NCI-H2107 (cell line): ENCODE measurements at places on chromosomes 7 and 10.

- DNase-seq: no peak
These were observed 17.7 kb downstream of the ACSM6 start for GRCh38 chr10:95211606-95212279.

DNA sequence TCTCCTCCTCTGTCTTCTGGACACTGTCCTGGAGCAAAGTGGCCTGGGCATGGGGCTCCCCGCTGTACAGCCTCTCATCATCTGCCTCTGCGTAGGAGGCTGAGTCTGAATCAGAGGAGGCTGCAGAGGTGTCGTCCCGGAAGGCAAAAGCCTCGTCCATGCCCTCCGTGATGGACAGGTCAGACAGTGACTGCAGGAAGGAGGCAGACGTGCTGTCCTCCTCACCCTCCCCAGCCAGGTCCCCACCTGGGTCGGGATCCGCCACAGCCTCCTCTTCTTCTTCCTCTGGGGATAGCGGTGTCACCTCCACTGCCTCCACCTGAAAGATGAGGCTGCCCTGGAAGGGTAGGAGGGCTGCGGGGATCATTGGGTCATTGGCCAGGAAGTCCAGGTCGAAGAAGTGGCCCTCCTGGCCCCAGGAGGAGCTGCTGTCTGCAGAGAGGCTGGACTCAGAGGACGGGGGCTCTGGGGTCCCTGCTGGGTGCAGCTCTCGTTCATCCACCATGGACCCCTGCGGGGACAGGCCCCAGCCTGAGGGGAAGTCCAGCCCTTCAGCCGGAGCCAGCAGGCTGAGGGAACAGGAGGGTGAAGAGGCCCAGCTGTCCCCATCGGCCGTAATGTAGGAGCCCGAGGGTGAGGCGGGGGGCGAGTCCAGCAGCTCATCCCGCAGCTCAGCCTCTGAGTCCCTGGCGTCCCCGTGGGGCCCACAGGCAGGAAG lies 3.7 kb downstream of the NACAD start:
- no peak for DNase-seq

DNA sequence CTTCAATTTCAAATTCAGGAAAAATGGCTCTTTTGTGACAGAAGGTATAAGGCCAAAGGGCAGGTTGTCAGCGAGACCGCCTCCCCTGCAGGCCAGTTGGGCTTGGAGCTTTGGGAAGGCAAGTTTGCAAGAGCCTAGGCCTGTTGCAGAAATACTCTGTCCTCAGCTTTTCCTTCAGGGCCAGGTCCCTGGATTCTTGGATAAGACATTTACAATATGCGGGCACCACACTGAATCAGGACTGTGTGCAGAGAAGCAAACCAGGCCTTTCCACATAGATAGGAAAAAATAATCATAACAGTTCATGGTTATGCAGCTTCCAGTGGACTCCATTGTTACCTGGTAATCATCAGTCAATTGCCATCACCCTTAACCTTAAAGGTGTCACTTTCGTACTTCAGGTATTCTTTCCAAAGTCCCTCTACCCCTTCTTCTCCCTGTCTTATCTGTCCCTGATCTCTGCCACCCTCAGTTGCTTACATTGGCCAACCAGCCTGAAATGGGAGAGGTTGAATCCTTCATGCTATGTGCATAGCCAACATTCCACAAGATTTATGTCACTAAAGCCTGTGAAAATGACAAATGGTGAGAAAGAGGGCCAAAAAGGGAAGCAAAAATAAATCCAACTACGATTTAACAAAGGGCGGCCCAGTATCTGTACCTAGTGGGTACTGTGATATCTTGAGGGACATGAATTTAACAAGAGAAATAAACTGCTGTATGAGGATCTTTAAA lies 304.5 kb upstream of the NFE2L3 start:
- no peak for DNase-seq

DNA sequence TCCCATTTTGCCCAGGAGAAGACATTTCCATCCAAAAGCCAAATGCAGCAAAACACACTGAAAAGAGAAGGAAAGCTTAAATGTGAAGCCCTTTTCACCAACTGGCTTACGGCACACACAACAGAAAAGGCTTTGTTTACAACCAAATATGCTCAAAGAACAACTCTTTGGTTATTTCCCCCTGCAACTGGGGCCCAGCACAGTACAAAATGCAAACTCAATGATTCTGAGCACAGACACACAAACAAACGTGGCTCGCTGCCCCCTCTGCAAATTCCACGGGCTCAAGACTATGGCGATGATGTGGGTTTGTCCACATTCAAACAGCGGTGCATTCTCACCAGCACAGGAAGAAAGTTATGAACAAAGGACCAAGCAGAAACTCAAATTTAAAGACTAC lies 5.3 kb downstream of the CPXM2 start:
- no peak for DNase-seq

GRCh38 chr10:103665162-103665889 lies 171.8 kb downstream of the NEURL1 start:
- no peak for DNase-seq

- DNase-seq: no peak
These were observed 88.1 kb upstream of the CTBP2 start for GRCh38 chr10:125248489-125248888.

GRCh38 chr10:26681076-26681475 lies 16.4 kb upstream of the PDSS1 start:
- no peak for DNase-seq

GRCh38 chr10:1050145-1050544 lies 1.2 kb upstream of the IDI1 start:
- no peak for DNase-seq

DNA sequence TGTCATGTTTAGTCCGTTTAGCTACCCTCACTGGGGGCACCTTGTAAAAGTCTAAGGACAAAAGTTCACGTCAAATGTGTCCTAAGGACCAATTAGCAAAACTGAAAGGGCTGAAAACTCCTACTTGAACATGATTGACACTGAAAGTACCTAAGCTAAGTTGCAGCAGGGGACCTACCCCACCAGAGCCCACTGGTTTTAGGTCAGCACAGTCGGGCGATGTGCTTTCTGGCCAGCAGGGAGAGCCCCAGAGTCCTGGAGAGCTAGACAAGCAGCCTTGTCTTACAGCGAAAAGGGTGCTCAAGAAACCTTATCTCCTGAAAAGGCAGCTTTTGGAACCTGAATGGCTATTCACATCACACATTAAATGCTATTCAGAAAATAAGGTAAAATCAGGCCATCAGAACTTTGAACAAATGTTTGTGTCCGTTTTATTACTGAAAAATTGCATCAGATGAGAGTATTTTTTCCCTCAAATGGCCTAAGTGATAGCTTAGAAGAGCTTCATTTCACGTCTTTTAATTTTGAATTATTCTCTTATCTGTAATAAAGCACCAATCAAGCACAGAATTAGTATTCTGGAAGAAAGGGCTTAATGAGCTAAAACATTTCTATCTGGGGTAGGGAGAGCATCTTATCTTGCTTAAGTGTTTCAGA lies 52.2 kb upstream of the MKI67 start:
- no peak for DNase-seq

DNA sequence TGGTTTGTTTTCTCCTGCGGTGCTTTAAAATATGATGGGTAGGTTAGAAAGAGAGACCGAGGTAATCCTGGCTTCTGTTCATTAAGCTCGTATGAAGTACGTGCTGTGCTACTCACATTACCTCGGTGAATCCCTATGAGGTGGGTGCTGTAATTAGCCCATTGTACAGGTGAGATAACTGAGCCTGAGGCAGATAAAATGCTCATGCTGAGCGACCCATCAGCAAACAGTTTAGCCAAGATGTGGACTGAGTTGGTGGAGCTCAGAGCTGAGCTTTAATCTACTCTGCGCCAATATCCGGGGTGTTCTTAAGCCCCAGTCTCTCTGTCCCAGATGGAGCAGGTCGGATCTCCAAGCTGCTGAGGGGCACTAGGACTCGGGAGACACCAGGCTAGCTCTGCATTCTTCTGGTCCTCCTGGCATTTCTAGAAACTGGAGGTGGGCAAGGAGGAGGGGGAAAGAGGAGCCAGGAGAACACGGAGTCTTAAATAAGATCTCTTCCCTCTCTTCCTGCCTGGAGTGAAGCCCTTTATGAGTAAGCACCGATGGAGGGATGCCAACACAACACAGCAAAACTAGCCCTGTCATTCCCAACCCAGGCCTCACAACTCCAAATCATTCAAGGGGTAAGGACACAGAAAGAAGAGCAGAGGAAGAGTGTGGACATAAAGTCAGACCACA lies 458.5 kb downstream of the KCNMA1 start:
- no peak for DNase-seq

GRCh38 chr10:119466655-119467054 lies 75.9 kb downstream of the RGS10 start:
- DNase-seq: no peak

DNA sequence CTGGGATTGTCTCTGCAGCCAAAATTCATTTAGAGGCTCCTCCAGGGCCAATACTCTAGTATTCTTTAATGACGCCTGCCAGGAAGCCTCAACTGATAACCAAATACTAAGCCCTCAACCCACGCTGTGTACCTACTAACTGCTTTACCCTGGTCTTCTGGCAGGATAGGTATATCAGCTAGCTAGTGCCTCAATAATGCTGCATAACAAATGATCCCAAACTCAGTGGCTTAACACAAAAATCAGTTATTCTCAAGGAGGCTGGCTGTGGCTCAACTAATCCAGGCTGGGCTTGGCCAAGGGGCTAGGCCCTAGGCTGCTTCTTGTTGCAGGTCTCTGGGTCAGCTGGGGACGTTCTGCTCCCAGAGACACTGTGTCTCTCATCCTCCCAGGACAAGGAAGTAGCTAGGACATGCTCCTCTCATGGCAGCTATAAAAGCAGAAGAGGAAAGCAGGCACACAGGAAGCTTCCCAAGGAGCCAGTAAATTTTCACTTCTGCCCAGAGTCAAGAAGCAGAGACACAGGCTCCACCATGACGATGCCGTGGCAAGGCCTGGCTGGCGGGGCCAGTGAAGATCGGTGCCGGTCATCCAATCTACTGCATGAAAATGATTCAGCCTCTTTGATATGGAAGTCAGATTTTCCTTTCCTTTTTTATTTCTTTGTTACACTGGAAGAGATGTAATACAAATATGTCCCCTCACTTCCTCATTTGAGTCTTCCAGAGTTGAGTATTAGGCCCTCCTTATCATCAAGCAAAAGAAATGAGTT lies 28.6 kb upstream of the COL13A1 start:
- DNase-seq: no peak

GRCh38 chr10:104099941-104100340 lies 14.3 kb upstream of the COL17A1 start:
- no peak for DNase-seq

GRCh38 chr7:68393051-68393450 lies 1205.2 kb upstream of the AUTS2 start:
- no peak for DNase-seq

GRCh38 chr10:101146392-101147251 lies 15.5 kb downstream of the TLX1 start:
- DNase-seq: no peak

DNA sequence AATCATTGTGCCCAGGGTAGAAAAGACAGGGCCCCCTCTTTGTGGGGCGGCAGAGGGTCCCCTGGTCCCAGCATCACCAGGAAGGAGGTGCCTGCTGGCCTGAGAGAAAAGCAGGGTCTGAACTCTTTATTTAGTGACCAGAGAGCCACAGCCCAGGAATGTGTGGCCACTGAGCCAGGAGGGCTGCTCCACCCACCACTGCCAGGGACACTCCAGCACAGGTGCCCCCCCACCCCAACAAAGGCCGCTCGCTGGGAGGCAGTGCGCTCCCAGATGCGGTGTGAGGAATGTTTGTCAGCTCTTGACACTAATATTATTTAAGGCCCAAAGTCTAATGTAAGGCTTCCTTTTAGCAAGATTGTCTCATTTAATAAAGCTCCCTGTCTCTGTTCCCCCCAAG lies 59.6 kb upstream of the ZMIZ1 start:
- no peak for DNase-seq

- DNase-seq: no peak
These were observed 83.5 kb downstream of the MYL10 start for GRCh38 chr7:101545441-101546190.

DNA sequence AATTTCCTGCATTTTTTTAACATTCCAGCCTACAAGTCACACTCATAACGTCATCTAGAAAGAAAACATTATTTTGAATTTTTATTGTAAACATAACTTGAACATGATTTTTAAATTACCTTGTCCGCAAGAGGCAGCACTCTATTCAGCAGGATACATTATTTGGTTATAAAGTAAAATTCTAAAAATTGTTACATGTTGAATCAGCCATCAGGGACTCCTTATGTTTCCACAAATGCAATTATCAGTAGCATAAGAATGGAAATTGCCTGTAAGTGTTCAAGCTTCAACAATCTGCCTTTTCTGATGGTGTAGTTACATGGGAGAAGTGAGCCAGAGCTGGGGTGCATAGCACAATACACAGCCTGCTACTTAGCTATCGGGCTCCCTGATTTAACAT lies 97.5 kb downstream of the ZNF365 start:
- DNase-seq: no peak

DNA sequence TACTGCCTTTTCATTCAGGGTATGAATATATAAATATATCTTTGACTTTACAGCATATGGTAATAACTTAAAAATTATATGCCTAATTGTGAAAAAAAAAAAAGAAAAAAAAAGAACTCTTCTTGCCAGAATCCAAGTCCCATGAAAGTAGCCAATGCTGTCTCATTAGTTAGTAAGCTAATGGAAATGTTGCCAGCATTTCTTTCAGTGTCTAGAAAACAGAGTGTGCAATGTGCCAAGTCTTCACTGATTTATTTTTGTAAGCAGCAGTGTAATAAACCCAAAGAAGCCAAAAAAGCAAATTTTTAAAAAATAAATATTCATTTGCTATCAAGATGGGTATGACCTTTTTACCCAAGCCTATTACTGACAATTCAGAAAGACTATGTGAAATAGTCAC lies 31.1 kb upstream of the LRRN3 start:
- no peak for DNase-seq

DNA sequence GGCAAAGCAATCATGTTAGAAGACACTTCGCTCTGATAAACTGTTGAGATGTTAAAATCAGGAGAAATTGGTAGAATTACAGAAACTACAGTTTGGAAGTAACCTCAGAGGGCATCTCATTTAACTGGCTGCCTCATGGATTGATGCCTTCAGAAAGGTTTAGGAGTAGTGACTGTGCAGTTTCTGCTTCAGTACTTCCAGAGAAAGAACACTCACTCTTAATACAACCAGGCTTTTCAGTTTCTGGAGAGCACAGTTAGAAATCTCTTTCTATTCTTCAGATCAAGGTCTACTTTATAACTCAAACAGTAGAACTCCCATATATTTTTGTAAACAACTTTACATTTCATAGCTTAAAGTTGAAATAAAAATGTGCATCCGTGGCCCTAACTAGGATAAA lies 1358.9 kb upstream of the LRRTM3 start:
- DNase-seq: no peak

DNA sequence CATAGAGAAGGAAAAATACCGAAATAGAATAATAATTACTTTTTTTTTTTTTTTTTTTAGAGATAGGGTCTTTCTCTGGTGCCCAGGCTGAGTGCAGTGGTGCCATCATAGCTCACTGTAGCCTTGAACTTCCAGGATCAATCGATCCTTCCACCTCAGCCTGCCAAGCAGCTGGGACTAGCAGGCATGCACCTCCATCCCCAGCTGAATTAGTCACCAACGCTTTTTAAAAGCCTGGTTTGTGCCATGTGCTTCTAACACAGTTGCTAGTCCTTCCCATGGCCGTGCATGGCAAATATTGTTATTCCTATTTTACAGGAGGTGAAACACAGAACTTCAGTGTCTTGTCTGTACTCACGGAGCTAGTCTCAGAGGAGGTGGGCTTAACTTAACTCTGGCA lies 23.2 kb downstream of the LYZL2 start:
- DNase-seq: no peak

GRCh38 chr7:136925044-136925443 lies 56.6 kb downstream of the CHRM2 start:
- DNase-seq: no peak
